Stimulated activated CD4-positive, alpha-beta T cell treated with anti-CD3 and anti-CD28 coated beads, Interleukin-15, amount 100 ng/mL, for 1 hour (primary cell): ENCODE measurements at places on chromosomes 16 and 17.

DNA sequence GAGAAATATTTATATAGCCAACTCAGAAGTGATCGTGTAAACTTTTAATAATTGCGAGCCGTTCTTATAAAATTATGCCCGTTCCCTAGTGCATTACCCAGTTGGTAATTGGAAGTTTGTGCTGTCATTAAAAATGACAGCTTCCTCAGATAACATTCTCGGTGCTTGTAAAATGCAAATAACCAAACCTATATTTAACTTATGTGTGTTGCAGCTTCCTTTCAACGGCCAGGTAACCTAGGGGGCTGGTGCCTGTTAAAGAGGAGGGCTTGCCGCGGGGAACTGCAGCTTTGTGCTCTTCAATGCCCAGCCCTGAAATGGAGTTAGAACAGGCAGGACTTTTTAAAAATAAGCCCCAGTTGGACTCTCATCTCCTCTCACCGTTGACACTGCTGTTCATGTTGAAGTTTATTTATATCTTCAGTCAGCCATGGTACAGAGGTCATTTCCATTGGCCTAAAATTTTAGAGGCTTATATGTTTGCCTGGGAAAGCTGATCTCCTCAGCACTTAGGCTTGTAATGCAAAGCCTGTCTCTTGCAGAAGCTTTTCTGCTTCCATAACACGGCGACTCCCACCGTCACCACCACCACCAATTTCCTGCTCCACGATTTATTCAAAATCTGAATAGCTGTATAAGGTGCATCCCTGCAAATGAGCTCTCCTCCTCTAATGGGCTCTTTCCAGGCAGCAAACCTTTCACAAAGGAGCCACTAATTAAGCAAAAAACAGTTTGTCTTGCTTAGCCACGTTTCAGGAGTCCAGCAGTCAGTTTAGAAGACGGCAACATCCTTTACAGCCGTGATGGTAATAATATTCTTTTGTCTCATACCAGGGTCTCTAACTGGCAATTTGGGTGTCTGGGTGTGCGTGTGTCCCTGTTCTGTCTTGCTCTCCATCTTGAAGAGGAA lies 74.7 kb downstream of the RPA1 start:
- no peak for DNase-seq

GRCh38 chr16:21663889-21664647 lies at the start of gene OTOA:
TSS of gene OTOA (plus strand) at chr16:21663968. CDS start at chr16:21678515, 14,547 bp downstream.
- DNase-seq, result no peak

- no peak for DNase-seq
Observed at GRCh38 chr16:56747486-56748045, 17.6 kb downstream of the NUP93 start.

DNA sequence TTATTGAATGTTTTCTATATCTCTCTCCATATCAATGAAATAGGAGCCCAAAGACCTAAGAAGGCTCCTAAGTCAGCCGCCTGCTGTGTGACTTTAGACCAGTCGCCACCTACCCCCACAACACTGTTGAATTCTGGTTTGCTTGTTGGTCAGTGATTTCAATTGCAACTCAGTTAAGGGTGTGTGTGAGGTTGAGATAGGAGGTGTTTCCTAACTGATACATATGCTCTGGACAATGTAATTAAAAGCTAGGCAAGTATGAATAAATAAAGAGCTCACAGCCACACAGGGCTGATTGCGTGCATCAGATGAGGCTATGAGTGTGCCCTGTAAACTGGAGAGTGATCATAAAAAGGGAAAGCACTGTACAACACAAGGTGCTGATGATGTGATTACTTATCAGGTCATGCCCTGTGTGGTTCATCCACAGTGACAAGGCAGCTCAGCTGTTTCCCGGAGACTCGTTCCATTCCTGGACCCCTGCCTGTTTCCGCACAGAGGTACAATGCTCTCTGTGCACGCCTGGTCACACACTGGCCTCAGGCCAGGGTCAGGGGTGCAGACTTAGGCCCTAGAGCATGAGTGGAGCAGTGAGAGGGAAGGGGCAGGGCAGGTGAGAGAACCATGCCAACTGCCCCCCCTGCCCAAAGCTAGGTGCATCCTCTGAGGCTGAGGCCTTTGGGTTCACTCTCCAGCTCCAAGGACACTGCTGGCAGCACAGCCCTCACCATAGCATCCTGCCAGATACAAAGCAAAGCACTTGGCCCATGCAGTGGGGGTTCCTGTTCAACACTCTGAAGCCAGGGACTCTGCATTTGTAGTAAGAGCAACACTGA lies 3.3 kb upstream of the KRT35 start:
- DNase-seq, result no peak

GRCh38 chr17:19362277-19363113 lies at the start of gene B9D1:
TSS of gene B9D1 (minus strand) at chr17:19362723. CDS start at chr17:19362569, 154 bp downstream.
- peak; percentile 93 for DNase-seq

DNA sequence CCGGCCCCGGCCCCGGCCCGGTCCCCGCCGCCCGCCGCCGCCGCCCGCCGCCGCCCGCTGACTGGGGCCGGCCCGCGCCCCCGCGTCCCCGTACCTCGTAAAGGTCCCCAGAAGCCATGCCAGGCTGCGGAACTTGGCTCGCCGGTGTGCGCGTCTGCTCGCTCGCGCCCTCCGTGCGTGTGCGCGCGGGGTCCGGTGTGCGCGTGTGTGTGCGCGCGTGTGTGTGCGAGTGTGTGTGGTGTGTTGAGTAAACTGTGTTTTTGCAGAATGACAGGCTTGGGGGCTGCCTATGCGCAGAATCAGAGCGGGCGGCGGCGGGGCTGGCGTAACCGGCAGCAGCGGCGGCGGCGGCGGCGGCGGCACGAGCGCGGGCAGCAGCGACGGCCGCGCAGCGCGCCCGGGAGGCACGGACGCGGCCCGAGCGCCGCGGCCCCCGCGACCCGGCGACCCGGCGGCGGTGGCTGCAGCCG lies 307 bp downstream of the CDYL2 start:
- DNase-seq, result peak; percentile 53

DNA sequence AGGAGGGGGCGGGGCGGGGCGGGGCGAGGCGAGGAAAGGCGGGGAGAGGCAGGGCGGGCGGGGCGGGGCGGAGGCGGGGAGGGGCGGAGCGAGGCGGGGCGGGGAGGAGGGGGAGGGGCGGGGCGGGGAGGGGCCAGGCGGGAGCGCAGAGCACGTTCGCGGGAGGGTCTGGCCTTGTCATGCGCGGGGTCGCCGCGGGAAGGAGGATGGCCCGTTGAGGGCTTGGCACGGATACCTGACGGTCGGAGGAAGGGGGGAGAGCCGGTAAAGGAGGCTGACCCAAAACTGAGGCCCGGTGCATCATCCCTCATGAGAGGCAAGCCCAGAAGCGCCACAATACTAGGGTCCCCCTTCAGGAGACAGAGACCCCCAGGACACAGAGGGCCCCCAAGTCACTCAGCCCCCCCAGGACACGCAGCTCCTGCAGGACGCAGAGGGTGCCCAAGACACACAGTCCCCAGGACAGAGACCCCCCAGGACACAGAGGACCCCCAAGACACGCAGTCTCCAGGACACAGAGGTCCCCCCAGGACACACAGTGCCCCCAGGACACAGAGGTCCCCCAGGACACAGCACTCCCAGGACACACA lies 593 bp upstream of the WDR45B start:
- no peak for DNase-seq

DNA sequence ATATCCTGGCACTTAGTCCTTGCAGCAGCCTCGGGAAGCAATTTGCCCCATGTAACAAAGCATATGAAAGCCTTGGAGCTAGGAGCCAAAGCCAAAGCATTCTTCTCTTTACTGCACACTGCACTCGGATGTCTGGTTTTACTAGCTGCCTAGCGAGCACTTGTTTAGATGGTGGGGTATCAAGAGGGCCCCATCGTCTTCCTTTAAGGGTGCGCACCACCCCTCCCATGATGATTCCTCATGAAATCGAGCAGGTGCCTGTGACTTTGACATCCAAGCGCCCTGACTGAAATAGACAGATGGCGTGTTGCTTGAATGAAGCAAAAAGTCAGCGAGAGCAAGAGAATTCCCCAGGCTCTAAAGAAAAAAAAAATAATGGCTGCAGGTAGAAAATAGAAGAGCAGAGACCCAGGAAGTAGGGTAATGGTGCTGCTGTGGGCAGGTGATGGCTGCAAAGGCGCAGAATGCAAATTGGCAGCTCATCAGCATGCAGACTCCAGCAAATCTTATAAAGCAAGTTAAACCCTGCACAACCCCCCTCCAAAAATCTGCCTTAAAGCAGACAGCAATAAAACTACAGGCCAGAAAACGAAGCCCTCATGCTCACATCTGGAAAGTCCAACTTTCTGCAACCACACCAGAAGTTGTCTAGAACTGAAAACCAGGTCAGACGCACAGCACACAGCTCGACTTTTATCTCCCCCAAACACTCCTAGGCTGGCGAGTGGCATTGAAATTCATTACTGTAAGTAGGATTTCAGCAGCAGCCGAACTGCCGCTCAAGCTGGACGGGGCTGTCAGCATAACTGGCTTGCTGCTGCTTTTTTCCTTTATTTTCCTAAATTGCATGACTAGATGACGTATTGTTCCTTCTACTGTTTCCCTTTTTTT lies 384.3 kb downstream of the RBFOX1 start:
- no peak for DNase-seq

GRCh38 chr16:84725481-84726078 lies 25.8 kb downstream of the USP10 start:
- DNase-seq, result no peak

DNA sequence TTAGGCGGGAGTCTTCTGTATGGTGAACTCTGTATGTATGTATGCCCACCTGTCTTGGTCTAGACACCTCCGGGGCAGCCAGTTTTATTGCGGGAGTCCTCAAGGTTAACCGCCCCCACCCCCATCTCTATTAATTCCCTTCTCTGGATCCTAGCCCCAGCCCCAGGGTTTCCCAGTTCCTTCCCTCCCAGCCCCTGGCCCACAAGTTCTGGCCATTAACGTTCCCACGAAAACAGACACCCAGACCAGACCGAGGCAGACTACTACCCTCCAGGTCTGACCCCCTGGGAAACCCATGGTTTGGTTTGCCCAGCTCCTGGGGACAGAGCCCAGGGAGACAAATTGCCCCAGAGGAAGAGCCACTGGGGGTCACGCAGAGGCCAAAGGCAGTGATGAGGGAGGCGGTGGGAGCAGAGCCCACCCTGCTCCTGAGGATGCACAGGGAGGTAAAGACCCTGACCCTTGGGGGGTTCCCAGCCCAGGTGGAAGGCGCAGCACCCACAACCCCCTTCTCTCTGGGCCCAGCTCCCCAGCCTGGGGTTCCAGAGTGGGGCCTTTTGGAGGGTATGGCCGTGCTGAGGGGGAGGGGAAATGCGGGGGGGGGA lies 8.5 kb downstream of the TBKBP1 start:
- no peak for DNase-seq

GRCh38 chr16:88454523-88454947 lies 1.5 kb downstream of the ZFPM1 start:
- DNase-seq, result no peak

DNA sequence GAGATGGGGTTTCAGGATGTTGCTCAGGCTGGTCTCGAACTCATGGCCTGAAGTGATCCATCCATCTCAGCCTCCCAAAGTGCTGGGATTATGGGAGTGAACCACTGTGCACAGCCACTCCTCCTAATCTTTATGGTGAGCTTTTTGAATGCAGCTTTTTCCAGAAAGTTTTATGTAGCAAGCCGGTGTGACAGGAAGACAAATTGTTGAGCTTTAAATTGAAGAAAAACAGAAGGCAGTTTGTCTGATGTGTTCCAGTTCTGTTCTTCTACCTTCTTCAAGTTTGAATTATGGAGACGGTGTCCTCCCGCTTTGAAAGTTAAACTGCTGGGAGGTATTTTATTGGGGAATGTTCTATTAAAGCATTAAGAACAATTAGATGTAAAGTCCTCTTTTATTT lies 177.1 kb downstream of the SNX29 start:
- no peak for DNase-seq

- DNase-seq, result no peak
Observed at GRCh38 chr17:48510761-48511604, 19.8 kb downstream of the HOXB1 start.

- DNase-seq, result no peak
Observed at GRCh38 chr16:78372277-78372676, 272.8 kb downstream of the WWOX start.

DNA sequence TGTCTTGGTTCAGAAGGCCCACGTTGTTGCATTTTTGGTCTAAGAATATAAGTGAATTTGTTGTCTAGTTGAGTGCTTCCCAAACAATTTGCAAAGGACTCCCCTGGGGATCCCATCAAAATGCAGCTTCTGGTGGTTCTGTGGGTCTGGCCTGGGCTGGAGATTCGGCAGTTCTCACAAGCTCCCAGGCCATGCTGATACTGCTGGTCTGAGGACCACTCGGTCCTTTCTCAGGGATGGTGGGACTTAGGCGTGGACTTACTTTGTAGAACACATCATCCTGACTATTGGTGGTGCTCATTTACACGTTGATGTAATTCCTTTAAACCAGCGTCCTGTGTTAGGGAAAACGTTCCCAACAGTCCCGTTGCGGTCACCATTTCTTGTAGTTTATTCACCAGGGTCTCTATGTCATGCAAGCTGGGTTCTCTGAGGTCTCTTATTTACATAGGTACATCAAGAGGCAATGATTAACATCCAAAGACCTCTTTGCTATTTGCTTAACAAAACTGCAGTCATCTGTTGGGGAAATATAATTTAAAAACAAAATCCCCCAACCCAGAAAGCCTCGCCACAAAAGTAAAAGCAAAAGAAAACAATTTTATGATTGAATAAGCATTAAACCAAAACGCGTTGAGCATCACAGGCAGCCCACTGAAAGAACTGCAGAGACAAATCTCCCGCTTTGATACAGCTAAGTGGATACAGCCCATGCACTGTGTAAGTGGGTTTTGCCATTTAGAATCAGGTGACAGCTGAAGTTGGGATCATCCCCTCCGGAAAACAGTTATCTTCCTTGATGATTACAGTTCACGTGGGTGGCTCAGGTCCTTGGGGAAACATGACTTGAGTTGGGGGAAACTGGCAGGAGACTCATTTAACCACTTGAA lies 39.0 kb upstream of the SEC14L1 start:
- DNase-seq, result no peak

DNA sequence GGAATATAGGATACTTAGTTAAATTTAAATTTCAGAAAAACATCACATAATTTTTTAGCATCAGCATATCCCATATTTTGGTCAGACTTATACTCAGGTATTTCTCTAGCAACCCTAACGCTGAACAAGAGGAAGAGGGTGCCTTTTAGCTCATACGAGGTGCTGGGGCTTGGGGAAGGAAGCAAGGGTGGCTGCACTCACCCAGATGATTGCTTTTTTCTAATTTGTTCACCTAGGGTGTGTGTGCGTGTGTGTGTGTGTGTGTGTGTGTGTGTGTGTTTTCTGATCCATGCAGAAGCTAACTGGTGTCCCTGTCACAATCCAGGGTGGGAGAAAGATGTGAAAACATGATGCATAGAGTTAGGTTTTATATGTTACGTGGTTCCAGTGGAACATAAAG lies 81.2 kb downstream of the WNT3 start:
- no peak for DNase-seq

- DNase-seq, result no peak
Observed at GRCh38 chr17:34252444-34253138, 2.5 kb upstream of the CCL2 start.

DNA sequence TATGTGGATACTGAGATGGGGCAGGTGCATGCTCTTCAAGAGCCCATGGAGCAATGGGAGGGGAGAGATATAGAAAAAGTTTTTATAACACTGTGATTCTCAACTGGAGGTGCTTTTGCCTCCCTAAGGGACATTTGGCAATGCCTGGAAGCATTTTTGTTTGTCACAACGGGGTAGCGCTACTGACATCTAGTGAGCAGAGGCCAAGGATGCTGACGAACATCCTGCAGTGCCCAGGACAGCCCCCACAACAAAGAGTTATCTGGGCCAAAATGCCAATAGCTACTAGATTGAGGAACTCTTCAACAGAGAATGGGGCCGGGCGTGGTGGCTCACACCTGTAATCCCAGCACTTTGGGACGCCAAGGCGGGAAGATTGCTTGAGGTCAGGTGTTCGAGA lies 67.2 kb upstream of the CLEC3A start:
- no peak for DNase-seq

- no peak for DNase-seq
Observed at GRCh38 chr16:64933885-64934284, 188.0 kb downstream of the CDH11 start.
